ENCODE measurements at places on chromosomes 7 and 10.

DNA sequence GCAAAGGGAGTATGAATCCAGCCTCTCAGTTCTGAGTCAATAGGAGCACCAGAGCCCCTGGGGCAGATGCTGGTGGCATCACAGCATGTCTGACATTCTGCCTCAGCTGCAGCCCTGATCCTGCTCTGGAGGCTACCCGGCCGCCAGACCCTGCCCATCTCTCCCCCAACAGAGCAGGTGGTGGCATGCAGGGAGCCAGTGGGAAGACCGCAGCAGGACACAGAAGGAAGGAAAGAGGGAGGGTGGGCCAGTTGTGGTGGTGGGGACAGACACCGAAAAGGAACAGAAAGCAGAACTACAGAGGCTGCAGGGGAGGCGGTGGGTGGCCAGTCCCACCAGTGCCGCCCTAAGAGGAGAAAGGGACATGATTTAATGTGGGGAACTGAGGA, 35.3 kb downstream of the BLNK start:
- DNase-seq, result no peak

GRCh38 chr10:34291466-34292193, 523.5 kb downstream of the PARD3 start:
- DNase-seq, result no peak

- no peak for DNase-seq
Measured at GRCh38 chr7:47610506-47611044, 28.7 kb upstream of the TNS3 start.

DNA sequence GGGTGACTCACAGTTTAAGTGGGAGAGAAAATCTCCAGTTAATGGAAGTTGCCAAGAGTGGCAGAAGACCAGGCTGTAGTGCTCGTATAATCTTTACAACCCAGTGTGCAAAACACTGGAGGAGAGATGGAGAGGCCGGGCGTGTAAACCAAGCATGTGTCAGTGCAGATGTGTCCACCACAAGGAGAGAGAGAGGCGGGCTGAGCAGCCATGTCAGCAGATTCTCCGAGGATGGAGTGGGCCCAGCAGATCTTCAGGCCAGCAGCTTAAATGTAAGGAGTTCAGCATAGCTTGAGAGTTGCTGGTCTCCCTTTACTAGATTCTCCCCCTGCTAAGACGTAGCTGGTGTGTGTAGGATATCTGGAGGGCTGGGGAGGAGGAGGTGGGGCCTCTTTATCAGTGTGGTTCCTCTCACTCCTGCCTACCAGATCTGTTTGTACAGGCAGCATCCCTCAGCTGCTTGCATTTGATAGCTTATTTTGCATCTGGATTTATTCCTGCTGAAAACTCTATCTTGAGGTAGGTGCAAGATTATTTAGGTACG, 13.7 kb downstream of the BPGM start:
- no peak for DNase-seq

DNA sequence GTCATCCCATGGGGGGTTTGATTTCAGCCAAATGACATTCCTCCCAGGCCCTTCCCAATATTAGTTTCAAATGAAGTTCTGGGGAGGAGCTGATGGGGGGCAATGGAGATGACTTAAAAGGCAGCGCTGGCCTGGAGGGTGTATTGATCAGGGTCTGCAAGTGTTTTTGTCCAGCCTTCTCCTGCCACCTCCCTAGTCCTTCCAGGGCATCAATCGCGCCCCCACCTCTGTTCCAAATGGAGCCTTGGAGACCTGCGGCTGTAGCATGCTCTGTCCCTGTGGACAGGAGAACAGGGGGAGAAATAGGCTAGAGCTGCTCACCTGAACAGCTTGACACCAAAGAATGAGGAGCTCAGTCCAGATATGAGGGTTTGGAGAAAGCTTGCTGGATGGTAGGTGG, 386.8 kb upstream of the PODXL start:
- DNase-seq, result no peak

- DNase-seq, result no peak
Measured at GRCh38 chr10:21061184-21061583, 164.1 kb upstream of the NEBL start.

- DNase-seq, result no peak
Measured at GRCh38 chr10:75971402-75972211, 540.2 kb downstream of the LRMDA start.

DNA sequence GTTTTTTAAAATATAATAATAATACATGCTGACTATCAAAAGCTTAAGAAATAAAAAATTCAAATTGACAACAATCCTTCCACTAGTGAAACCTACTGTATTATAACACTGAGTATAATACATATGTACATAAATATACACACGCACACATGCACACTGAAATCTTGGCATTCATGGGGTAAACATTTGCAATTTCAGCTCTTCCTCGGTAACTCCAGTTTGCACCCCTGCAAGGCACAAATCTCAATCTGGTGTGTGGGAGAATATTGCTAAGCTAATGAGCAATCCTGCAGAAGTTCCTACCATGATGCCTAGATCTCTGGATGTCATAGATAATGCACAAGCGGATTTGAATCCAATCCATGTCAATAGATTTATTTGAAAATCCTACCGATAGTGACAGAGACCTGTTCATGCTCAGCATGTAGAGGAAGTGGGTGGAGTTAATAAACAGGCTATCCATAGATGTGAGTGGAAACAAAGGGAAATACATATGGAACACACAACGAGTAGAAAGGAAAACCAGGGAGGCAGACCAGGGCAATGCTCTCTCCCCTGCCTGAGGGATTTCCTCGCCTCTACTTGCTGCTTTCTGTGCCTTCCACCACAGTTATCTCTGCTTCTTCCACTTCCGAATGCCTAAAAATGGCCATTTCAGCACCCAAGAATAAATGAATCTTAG, 38.1 kb upstream of the LANCL2 start:
- no peak for DNase-seq

GRCh38 chr7:106618480-106618879, 42.5 kb downstream of the CCDC71L start:
- DNase-seq, result no peak

GRCh38 chr7:68476966-68477365, 1121.3 kb upstream of the AUTS2 start:
- no peak for DNase-seq

- no peak for DNase-seq
Measured at GRCh38 chr10:1107679-1108078, 51.5 kb downstream of the WDR37 start.

DNA sequence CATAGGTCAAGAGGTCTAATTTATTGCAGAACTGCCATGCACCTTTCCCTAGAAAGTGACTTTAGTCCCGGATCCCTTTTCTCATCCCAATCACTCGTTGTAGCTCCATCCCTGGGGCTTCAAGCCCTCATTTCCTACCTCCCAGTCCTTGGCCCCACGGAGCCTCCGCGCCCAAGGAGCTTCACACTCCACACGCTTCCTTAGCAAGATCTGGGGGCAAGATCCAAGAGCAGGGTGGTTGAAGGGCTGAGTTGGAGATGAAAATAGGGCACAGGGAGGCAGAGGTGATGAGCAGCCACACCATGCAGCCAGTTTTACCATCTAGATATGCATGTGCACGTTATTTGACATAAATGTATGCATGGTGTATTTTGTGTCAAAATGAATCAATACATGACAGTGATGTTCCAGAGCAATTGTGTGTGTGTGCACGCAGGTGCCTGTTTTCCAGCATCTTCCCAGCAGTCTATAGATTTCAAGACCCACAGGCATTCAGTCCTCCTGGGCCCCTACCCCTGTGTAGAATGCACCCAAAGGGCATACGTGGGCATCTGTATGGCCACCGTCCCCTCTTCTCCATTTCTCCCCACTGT, 6.0 kb upstream of the TRPV6 start:
- DNase-seq, result no peak

- DNase-seq, result no peak
Measured at GRCh38 chr7:1811850-1812508, 141.9 kb downstream of the ELFN1 start.

DNA sequence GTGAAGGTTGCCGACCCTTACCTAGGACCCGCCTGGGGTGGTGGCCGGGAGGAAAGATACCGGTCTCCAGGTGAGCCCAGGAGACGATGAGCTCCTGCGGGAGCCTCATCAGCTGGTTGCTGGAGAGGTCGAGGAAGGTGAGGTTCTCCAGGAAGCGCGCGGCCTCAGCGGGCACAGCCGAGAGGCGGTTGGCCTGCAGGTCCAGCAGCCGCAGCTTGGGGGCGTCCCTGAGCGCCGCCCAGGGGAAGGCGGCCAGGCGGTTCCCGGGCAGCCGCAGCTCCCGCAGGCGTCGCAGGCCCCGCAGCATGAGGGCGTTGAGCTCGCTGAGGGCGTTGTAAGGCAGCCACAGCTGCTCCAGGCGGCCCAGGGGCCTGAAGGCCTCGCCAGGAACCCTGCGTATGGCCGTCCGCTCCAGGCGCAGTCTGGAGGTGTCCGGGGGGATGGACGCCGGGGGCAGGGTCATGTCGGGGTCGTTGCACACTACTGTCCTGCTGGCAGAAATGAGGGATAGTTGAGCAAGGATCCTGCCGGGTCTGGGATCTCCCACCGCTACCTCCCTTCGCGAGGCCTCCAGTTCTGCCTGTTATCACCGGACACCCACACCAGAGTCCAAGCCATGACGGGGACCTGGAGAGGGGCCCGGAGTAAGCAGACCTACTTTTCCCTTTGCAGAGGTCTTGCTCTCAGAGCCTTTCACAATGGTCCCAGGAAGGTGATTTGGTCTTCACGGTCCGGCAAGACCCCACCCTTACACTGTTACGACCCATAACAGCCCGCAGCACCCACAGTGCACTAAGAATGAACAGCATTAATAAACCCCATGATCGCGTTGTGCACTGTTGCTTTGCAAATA, 3.9 kb downstream of the LRIT1 start:
- no peak for DNase-seq
